ENCODE measurements at places on chromosomes 4 and X. TPM values are rescaled to one million over a fixed set of nuclear protein-coding genes. Genes with fewer than 3 reads are reported as not detected.

DNA sequence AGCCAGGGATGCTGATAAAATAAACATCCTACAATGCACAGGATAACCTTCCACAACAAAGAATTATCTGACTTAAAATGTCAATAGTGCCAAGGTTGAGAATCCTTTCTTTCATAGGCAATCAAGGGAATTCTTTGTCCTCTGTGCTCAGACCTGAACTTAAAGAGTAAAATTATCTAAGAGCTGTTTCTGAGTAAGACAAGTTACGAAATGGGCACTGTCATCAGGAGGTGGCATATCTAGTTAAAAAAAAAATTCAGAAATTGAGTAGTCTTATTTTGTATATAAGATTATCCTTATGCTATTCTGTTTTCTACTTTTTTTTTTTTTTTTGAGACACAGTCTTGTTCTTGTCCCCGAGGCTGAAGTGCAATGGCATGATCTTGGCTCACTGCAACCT, 3.3 kb upstream of the RAB33B start:
- H3K4me1 ChIP-seq = peaks cover 28% of the 10 kb centered on the region
- no peaks in the 10 kb centered on the region for H3K27me3 ChIP-seq
- H3K27ac ChIP-seq = no peak overlapping the region
- DNase-seq = no peak
- H3K4me3 ChIP-seq = no peak overlapping the region

- peaks cover 37% of the 10 kb centered on the region for H3K36me3 ChIP-seq
- no peak for DNase-seq
- no peak overlapping the region for H3K4me3 ChIP-seq
- H3K27me3 ChIP-seq = no peaks in the 10 kb centered on the region
Observed at GRCh38 chr4:70997036-70997435, 3.6 kb downstream of the DCK start.

The ERAS gene
- total RNA-seq = 0.33 TPM

The CXCL8 gene
- 8.8 TPM for total RNA-seq

DNA sequence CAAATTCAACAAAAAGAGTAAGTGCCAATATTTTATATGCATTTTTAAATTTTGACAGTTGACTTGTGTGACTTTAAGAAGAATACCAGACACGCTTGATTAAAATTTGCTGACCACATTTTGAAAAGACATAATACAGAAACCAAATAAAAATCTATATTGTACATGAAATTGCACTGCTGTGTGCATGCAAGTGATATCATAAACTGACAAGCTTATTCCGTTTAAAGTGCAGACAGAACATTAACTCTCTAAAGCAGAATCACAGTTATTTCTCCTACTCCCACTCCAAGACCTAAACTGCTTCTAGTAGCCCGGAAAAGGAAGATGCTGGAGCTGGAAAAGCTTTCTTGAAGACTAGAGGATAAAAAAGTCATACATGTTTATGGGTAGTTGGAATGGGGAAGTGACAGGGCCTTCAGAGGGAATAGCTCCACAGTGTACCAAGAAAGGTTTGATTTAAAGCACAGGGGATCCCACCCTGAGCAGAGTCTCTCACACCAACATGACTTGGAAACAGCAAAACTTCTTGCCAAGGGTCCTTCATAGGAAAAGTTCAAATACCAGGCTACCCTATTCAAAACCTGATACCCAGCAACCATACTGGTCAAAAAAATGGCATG, 34.1 kb upstream of the NAF1 start:
- no peak overlapping the region for H3K4me3 ChIP-seq
- no peaks in the 10 kb centered on the region for H3K4me1 ChIP-seq
- H3K36me3 ChIP-seq = no peaks in the 10 kb centered on the region
- no peak for DNase-seq
- H3K27me3 ChIP-seq = no peaks in the 10 kb centered on the region

GRCh38 chr4:183260491-183261151, 59.5 kb downstream of the CLDN22 start:
- peaks cover 10% of the 10 kb centered on the region for H3K36me3 ChIP-seq
- no peak overlapping the region for H3K4me3 ChIP-seq
- H3K27me3 ChIP-seq = no peaks in the 10 kb centered on the region
- no peak overlapping the region for H3K27ac ChIP-seq

DNA sequence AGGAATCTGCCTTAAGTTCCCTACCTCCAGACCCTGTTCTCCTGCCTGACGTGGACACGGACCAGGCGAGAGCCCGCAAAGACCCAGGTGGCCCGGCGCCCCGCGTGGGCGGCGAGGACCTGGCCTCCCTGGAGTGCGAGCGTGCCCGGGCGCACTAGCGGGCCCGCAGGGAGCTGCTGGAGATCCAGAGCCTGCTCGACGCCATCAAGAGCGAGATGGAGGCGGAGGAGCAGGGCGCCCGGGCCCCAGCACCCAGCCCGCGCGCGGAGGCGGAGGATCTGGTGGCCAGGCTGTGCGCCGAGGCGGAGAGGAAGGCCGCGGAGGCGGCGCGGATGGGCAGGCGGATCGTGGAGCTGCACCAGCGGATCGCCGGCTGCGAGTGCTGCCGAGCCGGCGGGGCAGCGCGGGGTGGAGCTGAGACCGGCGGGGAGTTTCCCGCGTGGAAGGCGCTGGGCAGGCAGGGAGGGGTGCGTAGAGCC, 18.2 kb downstream of the MRFAP1 start:
- no peaks in the 10 kb centered on the region for H3K4me1 ChIP-seq
- peaks cover 19% of the 10 kb centered on the region for H3K27me3 ChIP-seq
- H3K4me3 ChIP-seq = peak overlapping the region; percentile 51

The PRAF2 gene
- total RNA-seq = 30.5 TPM

DNA sequence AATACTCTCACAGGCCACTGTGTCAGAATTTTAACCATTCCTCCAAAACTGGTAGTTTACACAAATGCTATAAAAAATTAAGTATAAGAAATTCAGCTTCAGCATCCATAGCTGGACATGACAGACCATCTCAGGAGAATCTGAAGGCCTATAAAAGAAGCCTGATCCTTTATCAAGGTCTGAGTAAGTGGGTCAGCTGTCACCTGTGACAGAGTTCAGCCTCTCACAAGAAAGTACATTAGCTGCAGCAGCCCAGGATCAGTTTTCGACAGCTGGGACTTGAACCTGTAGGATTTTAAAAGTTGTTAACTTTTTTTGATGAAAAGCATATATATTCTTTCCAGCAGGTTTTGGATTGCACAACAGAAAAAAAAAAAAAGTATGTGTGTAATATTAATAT, 60.7 kb downstream of the PPP3CA start:
- no peak overlapping the region for H3K4me3 ChIP-seq
- H3K36me3 ChIP-seq = no peaks in the 10 kb centered on the region
- H3K27ac ChIP-seq = no peak overlapping the region

The TAB3 gene
- 28.9 TPM for total RNA-seq

- no peak for DNase-seq
- peaks cover 42% of the 10 kb centered on the region for H3K4me1 ChIP-seq
- no peak overlapping the region for H3K4me3 ChIP-seq
Observed at GRCh38 chrX:9847071-9847470, 60.8 kb downstream of the SHROOM2 start.

Data from mesothelial cell of epicardium (in vitro differentiated cells).